HTR-8/SVneo (cell line): ENCODE measurements at places on chromosomes 11 and 22.

DNA sequence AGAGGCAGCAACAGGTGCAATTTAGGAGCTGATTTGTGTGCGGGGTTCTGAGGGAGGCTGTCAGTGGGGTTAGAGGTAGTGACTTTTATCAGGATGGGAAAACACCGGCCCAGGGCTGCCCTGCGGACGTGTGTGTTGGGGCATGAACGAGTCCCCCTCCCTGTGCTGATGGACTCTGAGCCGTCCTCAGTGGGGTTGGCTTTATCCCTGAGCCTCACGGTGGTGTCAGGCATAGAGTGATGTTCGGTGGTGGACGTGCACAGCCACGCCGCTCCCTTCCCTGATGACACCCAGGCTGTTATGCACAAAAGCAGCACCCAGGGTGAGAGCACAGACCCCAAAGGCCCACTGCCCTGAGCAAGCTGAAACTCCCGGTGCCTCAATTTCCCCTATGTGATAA lies 809.1 kb downstream of the BRD1 start:
- no peak for DNase-seq

DNA sequence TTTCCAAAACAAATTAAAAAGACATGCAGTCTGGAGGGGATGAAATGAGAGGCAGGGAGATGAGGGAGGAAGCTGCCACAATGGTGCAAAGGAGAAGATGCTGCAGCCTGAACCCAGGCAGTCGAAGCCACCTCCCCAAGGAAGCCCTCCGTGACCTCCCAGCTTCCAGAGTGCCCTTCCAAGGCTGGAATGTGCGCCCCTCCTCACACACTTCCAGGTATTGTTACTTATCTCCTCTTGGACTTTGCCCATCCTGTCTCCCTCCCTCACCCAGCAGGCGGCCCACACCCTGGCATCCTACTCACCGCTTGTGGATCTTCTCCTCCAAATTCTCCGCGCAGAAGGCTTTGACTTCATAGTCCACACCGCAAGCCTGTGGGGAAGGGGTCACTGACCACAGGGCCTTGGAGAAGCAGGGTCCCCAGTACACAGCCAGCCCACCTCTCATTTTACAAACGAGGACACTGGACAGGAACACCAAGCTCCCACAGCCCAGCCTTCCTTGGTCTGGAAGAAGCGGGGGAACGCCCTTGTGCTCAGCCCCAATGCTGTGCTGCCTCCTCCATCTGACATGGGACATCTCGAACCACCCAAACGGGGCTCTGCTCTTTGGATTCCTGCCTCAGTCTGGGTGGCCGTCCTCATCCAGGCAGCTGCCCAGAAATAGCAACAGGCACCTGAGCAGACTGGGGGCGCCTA lies 40.3 kb downstream of the TPBGL start:
- no peak for DNase-seq

- no peak for DNase-seq
These were observed 13.3 kb upstream of the CACNA1I start for GRCh38 chr22:39556970-39557841.

- DNase-seq = no peak
These were observed 16.5 kb upstream of the ETS1 start for GRCh38 chr11:128603752-128604414.

- no peak for DNase-seq
These were observed 8.3 kb downstream of the PLXNB2 start for GRCh38 chr22:50298937-50299784.

DNA sequence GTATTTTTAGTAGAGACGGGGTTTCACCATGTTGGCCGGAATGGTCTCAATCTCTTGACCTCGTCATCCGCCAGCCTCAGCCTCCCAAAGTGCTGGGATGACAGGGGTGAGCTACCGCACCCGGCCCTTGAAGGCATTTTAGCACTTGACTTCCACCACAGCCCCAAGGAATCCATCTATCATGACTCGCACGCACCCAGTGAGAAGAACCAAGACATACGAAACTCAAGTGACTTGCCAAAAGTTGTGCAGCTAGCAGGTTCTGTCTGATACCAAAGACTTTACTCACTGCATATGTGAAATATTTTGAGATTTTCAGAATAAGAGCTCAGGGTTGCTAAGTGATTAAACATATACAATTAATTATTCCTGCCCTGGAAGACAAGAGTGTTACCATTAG lies 21.0 kb downstream of the FLI1 start:
- DNase-seq = no peak

DNA sequence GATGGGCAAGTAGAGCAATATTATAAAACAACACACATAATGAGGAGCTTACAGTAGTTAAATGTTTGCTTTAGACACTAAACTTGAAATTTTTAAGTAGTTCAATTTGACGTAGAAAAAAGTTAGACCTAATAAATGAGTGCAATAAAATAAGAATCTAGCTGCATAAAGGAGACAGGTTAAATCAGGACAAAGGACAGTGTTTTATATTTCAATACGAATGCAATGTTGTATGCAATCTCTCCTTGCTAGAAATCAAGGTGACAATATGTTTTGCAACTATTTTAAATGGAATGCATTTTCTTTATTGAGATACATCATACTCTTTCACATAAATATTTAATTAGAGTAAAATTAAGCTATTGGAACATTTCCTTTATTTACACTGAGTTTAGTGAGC lies 267.9 kb downstream of the CASP12 start:
- no peak for DNase-seq

GRCh38 chr11:88175569-88176075 lies 379 bp upstream of the RAB38 start:
- DNase-seq = no peak

DNA sequence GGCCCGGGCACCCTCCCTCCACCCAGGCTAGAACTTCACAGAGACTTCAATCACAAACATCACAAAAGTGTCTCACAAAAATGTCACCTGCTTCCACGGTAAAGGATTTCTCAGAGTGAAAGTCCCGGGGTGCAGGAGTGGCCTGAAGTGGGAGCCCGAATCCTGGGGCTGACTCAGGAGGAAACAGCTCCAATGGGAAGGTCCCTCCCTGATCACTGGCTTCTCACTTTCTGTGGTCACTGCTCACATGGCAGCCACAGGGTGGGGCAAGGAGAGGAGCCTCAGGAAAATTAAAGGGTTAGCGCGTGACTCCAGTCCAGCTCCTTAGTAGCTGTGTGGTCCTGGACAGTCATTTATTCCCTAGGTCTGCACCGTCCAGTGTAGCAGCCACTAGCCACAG lies 564.5 kb upstream of the B3GAT1 start:
- no peak for DNase-seq
